Hematopoietic multipotent progenitor cell (in vitro differentiated cells): ENCODE measurements at places on chromosomes 4 and X. TPM values are rescaled to one million over a fixed set of nuclear protein-coding genes. Genes with fewer than 3 reads are reported as not detected.

DNA sequence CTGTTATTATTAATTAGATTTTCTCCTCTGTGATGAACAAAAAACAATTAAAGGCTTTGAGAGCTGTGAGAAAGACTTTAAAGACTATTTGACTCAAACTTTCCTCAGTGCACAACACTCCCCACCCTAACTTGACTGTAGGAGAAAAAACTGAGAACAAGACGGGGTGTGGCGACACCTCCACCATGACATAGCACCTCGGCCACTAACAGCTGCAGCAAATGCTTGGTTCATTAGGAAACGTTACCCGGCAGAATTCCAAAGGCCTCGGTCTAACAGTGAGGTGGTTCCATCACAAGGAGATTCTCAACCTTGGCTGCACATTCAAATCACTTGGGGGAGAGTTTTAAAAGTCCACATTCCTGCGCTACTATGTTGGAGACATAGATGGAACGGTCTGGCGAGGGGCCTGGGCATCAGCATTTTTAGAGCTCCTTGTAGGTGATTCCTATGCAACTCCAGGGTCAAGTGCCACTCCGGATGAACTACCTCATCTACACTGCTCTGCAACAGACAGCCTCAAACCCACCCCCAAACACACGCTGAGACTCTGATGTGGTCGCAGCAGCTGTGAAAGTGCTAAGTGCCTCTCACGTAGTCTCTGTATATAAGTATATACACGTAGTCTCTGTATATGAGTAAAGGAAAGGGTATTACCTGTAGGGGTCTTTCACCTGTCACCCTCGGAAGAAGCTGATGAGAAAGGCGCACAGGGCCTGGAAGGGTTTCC, 1.0 kb downstream of the FGFBP2 start:
- DNase-seq = no peak

- no peak for DNase-seq
These were observed 240.0 kb upstream of the RPS6KA3 start for GRCh38 chrX:20506739-20507138.

GRCh38 chr4:4461850-4462249, 74.9 kb downstream of the NSG1 start:
- DNase-seq = no peak

GRCh38 chr4:183136855-183137254, 37.8 kb downstream of the WWC2 start:
- no peak for DNase-seq

GRCh38 chrX:119477812-119478232, 9.6 kb downstream of the SLC25A5 start:
- no peak for DNase-seq

DNA sequence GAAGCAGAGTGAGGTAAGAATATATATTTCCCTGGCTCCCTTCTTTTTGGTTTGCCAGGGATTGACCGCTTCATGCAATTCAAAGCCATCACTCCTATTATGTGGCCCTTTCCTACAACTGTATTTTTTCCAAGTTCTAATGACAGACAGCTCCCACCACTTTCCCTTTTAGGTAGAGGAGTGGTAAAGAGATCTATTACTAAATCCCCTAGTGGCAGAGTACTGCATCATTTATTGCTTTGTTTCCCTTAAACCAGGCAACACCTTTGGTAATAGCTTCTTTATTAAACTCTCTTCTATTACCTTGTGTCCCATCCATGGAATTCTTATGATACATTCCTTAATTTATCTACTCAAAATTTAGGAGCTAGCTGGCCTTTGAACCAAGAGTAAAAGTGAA, 90.7 kb downstream of the CNOT6L start:
- no peak for DNase-seq

Gene TCEAL6
- total RNA-seq = not detected

GRCh38 chrX:155115174-155115819, 44.0 kb downstream of the BRCC3 start:
- no peak for DNase-seq

Gene PCDH7
- total RNA-seq = under 0.01 TPM

- DNase-seq = no peak
These were observed 115.2 kb downstream of the SORCS2 start for GRCh38 chr4:7307394-7308099.

Gene KIT
- total RNA-seq = 45.2 TPM

Gene TEX13D
- not detected for total RNA-seq

DNA sequence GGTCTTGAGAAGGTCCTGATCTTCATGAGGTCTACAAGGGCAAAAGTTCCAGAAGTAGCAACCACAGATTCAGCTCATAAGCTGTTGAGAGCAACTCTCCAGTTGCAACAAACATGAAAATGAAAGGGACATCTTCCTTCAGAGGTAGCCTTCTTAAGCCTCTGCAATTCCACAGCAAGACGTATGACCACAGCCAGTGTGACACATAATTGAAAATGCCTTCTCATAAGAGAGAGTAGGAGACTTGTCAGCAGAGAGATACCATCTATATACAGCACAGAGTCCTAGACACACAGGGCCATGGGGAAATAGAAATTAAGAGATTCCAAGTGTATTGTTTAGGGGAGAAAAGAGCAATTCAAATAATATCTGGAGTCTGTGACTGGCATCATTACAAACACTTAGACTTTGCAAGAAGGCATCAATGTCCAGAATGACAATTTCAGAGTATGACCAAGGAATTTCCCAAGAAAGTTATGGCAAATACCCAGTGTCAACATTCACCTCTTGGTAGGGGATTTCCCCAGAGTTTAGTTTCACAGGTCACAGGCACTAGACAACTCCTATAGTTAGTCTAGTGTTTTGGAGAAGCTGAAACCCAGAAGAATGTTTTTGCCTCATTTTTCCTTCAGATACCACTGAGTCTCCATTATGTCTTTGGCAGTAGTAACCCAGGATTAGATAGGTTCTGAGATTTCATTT, 340.3 kb downstream of the ZNF674 start:
- no peak for DNase-seq

Gene CCDC110
- not detected for total RNA-seq

- no peak for DNase-seq
These were observed 172.1 kb upstream of the SLC7A11 start for GRCh38 chr4:138414202-138414601.

Gene MAOB
- total RNA-seq = under 0.01 TPM

- peak; percentile 44 for DNase-seq
These were observed 2.7 kb downstream of the TMEM255A start for GRCh38 chrX:120308558-120308957.

Gene FAM133A
- 0.27 TPM for total RNA-seq

GRCh38 chrX:11311706-11312105, 18.5 kb downstream of the AMELX start:
- DNase-seq = no peak

- DNase-seq = no peak
These were observed 150.1 kb downstream of the KLF8 start for GRCh38 chrX:56382278-56382677.

GRCh38 chr4:7295197-7295910, 103.0 kb downstream of the SORCS2 start:
- DNase-seq = no peak

Gene AGTR2
- total RNA-seq = not detected

DNA sequence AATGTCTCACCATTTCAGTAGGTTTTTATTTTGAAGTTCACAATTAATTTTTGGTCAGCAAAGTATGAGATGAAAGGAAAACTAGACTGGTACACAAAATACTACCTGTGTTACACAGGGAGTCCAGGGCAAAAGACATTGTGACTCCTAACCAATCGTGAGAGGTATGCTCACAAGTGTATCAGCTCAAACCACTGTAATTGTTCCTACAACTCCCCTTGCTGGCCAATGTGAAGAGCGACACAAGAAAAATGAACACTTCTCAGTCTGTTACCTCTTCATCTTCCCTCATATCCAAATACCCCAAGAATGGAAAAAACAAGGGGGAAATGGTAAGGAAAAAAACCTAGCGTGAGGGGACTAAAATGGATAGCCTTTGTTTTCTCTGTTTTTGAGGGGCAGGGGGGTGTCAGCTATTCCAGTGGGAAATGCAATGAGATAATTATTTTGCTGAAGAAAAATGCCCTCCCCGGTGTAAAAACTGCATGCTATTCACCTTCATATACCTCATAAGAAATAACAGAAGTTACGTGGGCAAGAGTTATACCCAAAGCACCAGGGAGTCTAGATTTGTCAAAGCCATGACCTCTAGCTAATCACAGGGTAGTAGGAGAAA, 30.6 kb upstream of the NSUN7 start:
- DNase-seq = no peak

GRCh38 chr4:150581641-150582051, 305 bp upstream of the MAB21L2 start:
- no peak for DNase-seq

- no peak for DNase-seq
These were observed 10.3 kb downstream of the SLC25A5 start for GRCh38 chrX:119478504-119478903.

Gene PGAM4
- total RNA-seq = not detected

Gene ERVMER34-1
- under 0.01 TPM for total RNA-seq

GRCh38 chrX:112641449-112641848, 38.3 kb downstream of the LHFPL1 start:
- no peak for DNase-seq

DNA sequence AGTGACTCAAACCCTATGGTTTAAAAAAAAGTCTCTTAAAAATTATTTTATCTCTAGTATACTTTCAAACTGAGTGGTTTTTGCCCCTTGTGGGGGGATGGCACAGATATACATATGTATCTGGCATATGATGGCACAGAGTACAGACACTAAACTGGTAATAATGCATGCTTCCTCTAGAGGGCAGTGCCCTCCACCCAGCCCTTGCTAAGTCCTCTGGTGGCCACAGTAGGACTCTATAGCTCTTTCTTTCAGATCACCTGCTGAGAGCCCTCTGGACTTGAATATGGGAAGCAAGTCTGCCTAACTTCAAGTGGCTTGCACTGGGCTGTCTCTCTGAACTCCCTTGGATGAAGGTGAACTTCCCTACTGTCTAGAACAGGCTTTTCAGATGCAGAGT, 66.3 kb downstream of the TSPAN7 start:
- DNase-seq = peak; percentile 40

Gene UGT2B17
- not detected for total RNA-seq

DNA sequence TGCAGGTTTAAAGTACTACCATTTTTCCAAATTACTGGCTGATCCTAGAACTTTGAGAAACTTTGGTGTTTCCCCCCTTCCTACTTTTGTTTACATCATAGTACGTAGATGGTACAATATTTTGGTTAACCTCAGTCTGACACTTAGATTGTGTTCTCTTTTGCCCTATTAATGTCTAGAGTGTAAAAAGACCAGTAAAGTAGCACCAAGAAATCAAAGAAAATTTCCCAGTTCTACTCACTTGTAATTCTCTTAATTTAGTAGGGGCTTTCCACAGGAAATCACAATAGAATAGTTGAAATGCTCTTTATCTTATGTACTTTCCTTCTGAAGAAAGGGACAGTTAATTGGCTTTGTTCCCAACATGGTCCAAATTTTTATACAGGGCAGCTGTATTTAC, 51.6 kb downstream of the NFKB1 start:
- no peak for DNase-seq

DNA sequence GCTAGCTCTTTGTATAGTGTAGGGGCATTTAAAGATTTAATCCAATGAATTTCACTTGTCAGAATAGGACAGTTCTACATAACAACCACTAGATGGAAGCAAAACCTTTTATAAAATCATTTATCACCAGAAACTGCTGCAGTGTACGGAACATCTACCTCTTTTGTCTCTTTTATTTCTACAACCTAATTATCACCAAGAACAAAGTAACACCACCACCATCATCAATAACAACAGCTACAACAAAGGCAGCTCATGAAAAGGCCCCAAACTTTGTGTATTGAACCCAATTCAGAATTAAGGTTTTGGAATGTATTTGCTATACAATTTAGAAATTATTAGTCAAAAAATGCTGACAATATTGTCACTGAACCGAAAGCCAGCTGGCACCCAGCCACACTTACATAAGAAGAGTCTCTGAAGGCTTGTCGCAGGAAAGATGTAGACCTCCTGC, 260.9 kb upstream of the RPS6KA3 start:
- peak; percentile 46 for DNase-seq

DNA sequence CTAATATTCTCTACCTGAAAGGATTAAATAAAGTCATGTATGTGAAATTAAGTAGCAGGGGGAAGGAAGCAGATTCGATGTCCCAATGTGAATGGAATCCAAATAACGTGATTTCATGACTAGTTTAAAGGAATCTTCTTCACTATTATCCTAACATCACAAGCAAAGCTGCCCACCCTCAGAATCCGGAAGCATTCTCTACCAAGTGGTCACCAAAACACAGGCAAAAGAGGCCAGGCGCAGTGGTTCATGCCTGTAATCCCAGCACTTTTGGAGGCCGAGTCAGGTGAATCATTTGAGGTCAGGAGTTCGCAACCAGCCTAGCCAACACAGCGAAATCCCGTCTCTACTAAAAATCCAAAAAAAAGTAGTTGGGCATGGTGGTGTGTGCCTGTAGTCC, 212.9 kb downstream of the LDB2 start:
- DNase-seq = no peak

GRCh38 chr4:89595125-89595789, 241.7 kb downstream of the SNCA start:
- DNase-seq = no peak

GRCh38 chr4:84952776-84953175, 13.7 kb downstream of the WDFY3 start:
- no peak for DNase-seq

Gene CT47A1
- not detected for total RNA-seq

GRCh38 chrX:101904996-101905395, 26.8 kb downstream of the ZMAT1 start:
- no peak for DNase-seq

DNA sequence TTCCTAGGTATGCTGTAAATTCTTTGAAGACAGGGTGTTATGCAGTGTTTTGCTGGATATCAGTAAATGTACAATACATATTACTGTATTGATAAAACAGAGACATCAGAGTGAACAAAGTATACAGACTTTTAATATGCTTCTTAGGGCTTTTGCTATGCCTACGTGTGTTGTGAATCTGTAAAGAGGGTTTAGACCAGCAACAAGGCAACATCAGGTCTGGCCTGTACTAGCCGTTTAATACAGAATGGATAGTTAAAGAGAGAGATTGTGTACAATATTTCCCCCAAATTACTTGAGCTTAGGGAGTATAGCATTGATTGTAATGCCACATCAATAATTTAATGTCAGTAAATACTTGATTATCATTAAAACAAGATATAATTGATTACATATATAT, 75.2 kb downstream of the PAQR3 start:
- no peak for DNase-seq

Gene GASK1B
- total RNA-seq = 3.5 TPM

DNA sequence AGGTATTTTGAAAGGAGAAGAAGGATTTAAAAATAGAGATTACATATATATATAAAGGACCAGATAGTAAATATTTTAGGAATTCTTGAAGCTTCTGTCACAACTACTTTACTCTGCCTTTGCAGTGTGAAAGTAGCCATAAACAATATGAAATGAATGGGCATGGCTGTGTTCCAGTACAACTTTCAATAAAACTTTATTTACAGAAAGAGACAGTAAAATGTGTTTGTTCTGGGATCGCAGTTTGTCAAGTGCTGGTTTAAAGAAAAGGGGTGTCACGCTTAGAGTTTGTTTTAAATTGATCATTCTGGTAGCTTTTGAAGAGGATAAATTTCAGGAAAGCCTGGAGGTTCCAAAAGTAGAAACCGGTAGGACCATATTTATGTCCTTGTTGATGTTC, 176.1 kb upstream of the HS3ST1 start:
- no peak for DNase-seq
